ENCODE measurements at places on chromosomes 6 and 20.

GRCh38 chr6:102474041-102474807 is 1080.7 kb downstream of the GRIK2 start:
- no peak for DNase-seq

DNA sequence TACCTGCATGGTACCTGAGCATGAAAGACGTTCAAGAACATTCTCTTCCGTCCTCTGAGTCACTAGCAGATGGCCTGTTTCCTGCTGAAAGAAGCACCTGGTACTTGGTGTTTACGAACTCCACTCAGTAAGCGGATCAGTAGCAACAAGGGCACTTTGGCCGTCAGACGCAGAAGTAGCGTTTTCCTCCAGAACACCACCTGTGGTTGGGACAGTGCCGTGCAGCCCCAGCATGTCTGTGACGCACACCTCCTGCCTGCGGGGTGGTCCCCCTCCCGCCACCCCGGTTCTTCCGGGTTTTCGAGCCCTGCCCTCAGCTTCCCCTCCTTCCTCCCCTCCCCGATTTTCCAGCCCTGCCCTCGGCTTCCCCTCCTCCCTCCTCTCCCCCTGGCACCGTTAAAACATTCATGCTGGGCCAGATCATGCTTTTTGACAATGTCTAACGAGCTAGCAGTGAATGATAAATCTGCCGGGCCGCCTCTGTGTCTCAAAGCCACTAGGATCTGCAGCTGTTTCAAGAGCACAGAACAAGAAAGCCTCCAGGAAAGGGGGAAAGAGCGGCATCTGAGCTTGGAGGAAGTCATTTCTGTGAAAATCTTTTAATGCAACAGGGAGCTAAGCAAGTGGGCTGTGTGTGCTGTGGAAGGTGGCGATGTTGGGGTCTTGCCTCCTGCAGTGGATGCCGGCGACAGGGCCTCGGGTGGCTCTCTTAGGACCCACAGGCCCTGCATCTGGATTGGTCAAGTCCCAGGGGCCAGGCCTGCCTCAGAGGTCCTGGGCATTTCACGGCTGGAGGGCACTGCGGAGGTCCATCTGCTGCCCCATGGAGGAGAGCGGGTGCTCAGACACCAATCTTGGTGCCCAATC is 207.9 kb downstream of the ERMARD start:
- DNase-seq = peak; percentile 69

GRCh38 chr20:19945732-19946670 is 71.2 kb upstream of the NAA20 start:
- DNase-seq = no peak

- peak; percentile 90 for DNase-seq
These were observed 424 bp upstream of the KIF13A start for GRCh38 chr6:17987697-17988421.

DNA sequence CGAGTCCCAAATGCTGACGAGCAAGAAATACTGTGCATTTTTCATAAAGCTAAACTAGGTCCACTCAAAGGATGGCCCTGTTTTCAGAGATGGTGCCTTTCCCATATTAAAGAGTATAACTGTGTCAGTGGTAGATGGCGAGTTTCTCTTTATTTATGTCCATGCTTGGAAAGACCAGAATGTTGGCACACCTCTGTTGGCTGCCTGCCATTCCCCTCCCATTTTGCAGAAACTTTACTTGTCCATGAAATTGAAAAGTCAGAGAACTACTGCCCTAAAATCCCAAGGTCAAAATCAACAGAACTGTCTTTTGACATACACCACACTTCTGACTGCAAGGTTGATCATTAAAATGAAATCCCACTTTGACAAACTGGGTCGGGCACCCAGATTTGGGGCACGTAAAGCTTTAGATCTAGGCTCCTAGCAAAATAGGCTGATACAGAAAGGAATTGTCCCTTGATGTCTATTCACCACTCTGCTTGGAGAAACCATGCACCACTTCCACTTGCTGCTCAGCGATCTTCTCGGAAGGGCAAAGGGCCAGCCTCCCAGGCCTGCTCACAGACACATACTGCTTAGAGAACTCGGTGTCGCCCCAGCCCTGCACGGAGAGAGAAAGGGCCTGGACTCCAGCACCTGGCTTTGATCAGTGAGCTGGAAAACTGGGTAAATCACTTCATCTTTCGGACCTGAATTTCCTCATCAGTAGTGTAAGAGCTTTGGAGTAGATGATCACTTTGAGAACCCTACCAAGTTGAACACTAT is 130.0 kb downstream of the AGPAT4 start:
- no peak for DNase-seq

DNA sequence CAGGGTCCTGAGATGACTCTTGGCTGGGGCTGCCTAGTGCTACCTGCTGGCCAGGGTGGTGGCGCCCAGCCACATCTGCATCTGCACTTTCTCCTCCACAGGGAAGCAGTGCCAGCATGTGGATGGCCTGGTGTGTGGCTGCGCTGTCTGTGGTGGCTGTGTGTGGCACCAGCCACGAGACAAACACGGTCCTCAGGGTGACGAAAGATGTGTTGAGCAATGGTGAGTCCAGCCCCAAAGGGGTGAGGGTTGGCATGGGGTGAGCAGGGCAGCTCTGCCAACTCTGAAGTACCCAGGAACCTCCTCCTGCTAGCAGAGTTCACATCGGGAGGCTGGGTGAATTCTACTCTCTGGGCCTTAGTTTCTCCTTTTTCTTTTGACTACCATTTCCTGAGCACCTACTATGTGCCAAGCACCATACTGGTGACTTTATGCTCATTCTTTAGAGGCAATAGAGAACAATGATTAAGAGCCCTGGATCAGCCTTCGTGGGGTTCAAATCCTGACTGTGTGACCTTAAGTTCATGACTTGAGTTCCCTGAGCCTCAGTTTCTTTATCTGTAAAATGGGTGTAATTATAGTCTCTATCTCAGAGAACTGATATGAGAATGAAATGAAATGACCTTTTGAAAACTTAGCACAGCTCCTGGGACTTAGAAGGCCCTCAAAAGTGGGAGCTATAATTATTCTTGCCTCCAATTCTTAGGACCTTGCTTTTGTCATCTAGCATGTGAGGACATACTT is 2.1 kb downstream of the BPIFB4 start:
- no peak for DNase-seq

DNA sequence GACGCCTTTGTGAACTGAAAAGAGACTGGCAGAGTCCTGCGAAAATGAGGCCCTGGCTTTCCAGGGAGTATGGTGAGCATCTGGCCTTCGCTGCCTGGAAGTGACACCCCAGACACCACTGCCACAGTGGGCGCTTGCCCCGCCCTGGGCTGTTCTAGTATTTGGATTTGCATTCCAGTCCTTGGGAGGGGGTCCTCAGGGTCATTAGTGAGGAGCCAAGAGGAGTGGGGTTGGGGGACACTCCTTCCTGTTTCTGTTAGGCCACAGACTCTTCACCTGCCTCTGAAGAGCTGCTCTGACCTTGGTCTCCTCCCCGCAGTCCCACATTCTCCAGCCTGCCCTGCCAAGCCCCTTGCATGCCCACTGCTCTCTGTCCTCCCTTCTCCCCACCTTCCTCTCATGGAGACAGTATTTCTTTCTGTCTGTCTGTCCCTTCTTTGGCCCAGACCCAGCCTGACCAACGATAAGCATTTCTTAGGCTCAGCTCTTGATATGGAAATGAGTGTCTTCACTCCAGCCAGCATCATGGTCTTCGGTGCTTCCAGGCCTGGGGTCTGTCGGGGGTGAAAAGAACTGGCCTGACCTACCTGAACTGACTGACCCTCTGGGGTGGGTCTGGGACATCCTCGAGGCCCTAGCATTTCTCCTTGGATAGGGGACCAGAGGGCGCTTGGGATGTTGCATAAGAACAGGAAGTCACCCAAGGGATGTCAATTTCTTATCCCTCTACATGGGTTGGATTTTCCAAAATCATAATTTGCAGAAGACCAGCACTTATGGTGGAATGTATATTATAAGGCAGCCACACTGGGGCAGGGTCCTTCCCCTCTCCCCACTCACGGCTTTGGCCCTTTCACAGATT is 19.4 kb downstream of the SLC9A8 start:
- no peak for DNase-seq

Data from aorta (tissue), 5 donors.